ENCODE measurements at places on chromosomes 12 and 14.

DNA sequence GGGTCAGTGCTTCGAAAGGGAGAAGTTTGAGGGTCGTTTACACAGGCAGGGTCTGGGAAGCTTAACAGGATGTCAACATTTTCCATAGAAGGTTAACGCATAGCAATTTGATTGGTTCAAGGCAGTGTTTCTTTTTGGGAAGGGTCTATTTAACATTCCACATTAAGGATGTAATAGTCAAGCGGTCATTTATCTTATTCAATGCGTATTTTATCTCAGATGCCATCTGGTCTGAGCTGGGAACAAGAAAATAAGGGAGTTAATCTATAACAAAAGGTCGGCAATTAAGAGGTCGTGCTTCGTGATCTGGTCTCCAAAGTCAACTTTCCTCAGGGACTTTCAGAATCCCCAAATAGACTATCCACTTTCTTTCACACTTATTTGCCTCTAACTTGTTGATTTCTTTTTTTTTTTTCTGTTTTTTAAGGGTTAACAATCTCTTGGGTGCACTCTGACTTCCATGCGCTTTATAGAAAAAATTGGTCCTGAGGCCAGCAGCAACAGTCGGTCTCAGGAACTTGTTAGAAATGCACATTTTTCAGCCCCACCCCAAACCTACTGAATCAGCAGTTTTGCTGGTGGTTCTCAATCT, 550 bp upstream of the RESF1 start:
- DNase-seq: no peak

DNA sequence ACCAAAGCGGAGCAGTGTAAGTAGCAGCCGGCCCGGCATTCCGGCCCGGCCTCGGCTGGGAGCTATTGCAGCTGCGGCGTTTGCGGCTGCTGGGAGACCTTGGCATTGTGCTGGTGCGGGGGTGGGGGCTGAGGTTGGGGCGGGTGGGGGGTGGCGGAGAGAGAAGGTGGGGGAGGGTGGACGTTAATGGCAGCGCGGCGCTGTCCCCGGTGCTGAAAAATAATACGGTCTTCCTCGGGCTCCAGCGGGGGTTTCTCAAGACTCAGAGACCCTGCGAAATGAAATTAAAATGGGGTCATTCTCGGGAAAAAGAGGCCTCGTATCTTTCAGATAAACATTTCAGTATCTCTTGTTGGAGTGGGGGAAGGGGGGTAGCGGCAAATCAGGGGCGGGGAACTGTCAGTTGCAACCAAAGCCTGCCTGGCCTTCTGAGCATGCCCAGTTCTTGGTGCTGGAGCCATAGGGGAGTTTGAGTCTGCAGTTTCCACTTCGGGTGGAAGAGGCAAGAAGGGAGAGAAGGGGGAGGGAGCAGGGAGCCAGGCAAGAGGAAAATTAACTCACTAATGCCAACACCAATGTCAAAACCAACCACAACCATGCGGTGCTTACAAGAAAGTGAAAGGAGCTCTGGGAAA, 414 bp downstream of the UNC79 start:
- DNase-seq: no peak

DNA sequence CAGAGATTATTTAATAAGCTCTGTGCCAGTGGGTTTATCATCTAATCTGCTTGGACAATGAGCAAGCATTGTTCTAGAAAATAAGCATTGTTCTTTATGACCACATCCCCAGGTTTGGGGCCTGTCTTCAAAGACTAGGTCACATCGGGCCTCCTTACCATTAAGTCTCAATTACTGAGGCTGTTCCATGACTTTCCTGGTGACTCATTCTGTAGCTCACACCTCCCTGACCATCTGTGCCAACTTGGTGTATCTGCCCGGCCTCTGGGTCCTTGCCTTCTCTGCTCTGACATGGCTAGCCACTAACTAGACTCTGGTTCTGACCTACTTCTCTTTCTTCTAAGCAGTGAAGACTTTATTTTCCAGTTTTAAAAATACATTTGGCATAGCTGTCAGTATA, 44.4 kb upstream of the PLEKHA5 start:
- DNase-seq: no peak

- no peak for DNase-seq
Observed at GRCh38 chr12:88035907-88036289, 6.7 kb upstream of the C12orf50 start.
